ENCODE measurements at places on chromosomes 6 and 20. TPM values are rescaled to one million over a fixed set of nuclear protein-coding genes. Genes with fewer than 3 reads are reported as not detected.

The RHAG gene
- total RNA-seq: not detected

DNA sequence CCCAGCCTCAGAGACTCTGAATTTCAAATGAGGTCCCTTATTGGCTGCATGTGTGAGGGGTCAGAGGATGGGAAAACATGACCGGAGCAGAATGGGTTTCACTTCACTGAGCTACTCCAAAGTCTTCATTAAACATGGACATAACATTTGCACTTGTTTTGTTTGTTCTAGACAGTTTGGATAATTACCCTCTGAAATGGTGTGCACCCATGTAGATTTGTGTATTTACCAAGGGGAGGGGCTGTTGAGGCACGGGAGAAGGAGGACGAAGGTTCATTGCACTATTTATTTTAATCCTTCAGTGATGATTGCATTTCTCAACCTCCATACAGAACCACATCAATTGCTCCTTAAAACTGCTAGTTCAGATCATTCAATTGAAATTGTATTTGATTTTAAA is 364.2 kb downstream of the TFAP2B start:
- no peak for DNase-seq
- no peaks in the 10 kb centered on the region for H3K27me3 ChIP-seq
- H3K27ac ChIP-seq: no peak overlapping the region
- no peak overlapping the region for H3K4me3 ChIP-seq

DNA sequence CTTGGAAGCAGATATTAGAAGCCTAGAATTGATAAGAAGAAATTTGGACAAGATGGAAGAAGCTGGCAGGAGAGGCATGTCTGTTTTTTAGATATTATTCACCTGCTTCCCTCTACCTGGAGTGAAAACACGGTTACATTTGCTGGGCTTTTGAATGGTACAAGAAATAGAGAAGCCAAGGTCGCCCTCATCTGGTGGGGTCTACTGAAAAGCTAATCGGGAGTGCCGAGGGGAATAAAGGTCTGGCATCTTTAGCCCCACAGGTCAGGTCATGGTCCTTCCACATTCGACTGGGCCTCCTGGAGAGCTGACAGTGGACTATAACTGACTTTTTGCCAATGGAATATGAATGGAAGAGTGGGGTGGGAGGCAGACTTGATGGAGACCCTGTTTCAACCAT is 4.6 kb upstream of the C2 start:
- H3K27me3 ChIP-seq: no peaks in the 10 kb centered on the region
- no peak overlapping the region for H3K4me3 ChIP-seq
- H3K36me3 ChIP-seq: no peaks in the 10 kb centered on the region
- no peaks in the 10 kb centered on the region for H3K4me1 ChIP-seq
- H3K27ac ChIP-seq: no peak overlapping the region

- no peaks in the 10 kb centered on the region for H3K4me1 ChIP-seq
- no peak for DNase-seq
- H3K36me3 ChIP-seq: no peaks in the 10 kb centered on the region
- H3K4me3 ChIP-seq: no peak overlapping the region
- no peaks in the 10 kb centered on the region for H3K27me3 ChIP-seq
- no peak overlapping the region for H3K27ac ChIP-seq
Measured at GRCh38 chr6:77502981-77503380, 39.7 kb upstream of the HTR1B start.

- no peak overlapping the region for H3K4me3 ChIP-seq
- no peak for DNase-seq
- H3K4me1 ChIP-seq: no peaks in the 10 kb centered on the region
- no peaks in the 10 kb centered on the region for H3K36me3 ChIP-seq
- no peak overlapping the region for H3K27ac ChIP-seq
Measured at GRCh38 chr20:51661609-51662178, 106.5 kb downstream of the ATP9A start.

GRCh38 chr20:3013771-3014170 is 29.7 kb upstream of the GNRH2 start:
- H3K27ac ChIP-seq: no peak overlapping the region

DNA sequence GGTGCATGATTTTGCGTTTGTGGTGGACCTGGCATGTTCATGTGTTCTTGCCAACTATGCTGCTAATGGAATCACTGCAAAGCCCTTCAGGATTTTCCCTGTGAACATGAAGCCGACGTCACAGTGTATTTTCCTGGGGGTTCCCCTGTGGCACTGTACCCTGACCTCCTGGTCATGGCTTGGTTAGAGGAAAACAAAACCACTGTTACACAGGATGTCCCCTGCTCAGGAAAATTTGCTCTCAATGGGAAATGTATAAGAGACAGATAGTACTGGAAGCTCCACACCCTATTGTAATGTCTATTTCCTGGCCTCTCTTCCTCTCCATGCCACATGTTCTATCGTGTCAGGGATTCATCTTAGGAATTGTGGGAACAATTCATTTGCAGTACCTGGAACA is 19.7 kb downstream of the TSHZ2 start:
- H3K4me1 ChIP-seq: no peaks in the 10 kb centered on the region
- peaks cover 4% of the 10 kb centered on the region for H3K27me3 ChIP-seq
- DNase-seq: no peak
- no peak overlapping the region for H3K27ac ChIP-seq
- no peak overlapping the region for H3K4me3 ChIP-seq

DNA sequence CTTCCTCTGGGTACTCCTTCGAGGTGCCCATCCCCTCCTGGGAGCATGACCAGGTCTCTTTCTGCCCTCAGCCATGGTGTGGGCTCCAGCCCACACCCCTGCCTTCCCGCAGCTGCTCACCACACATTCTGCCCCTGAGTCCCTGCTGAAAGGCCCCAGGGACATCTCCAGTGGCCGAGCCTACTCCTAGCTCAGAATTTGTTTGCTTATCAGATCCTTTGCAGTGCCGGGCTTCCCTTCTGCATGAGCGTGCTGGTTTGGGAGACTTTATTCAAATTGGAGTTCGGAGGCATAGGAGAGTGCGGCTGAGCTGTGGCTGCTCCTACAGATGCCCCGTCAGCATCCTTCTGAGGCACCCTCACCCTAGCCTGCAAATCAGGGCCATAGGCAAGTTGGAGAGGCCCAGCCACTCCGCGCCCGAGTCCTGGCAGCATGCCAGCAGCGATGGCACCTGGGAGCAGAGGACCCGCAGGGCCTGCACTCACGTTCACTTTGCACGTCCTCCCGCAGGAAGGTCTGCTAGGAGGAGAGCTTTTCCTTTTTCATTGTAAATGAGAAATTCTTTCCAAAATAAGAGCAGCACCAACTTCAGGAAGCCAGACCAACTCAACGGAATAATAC is 327.3 kb downstream of the QKI start:
- no peaks in the 10 kb centered on the region for H3K36me3 ChIP-seq
- H3K4me1 ChIP-seq: peaks cover 20% of the 10 kb centered on the region
- H3K4me3 ChIP-seq: no peak overlapping the region
- H3K27ac ChIP-seq: no peak overlapping the region

DNA sequence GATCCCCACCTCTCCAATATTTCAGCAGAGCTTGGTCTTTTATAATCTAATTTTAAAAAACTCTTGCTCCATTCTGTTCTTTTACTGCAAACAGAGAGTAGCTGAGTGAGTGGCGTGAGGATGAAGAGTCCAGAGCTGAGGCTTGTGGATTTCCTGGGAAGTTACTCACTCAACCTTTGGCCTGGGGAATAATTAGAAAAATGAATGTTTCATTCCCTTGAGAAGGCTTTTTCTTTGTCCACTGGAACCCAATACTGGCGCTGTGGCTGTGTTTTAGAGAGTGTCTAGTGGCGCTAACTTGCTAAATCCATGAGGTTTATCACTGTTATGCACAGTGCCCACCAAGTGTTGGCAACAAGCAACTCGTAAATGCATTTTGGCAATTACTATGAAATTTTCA is 251.5 kb downstream of the HIVEP2 start:
- no peaks in the 10 kb centered on the region for H3K36me3 ChIP-seq
- no peaks in the 10 kb centered on the region for H3K27me3 ChIP-seq
- peaks cover 8% of the 10 kb centered on the region for H3K4me1 ChIP-seq
- H3K4me3 ChIP-seq: no peak overlapping the region
- no peak for DNase-seq

The ZNF311 gene
- total RNA-seq: 0.36 TPM

DNA sequence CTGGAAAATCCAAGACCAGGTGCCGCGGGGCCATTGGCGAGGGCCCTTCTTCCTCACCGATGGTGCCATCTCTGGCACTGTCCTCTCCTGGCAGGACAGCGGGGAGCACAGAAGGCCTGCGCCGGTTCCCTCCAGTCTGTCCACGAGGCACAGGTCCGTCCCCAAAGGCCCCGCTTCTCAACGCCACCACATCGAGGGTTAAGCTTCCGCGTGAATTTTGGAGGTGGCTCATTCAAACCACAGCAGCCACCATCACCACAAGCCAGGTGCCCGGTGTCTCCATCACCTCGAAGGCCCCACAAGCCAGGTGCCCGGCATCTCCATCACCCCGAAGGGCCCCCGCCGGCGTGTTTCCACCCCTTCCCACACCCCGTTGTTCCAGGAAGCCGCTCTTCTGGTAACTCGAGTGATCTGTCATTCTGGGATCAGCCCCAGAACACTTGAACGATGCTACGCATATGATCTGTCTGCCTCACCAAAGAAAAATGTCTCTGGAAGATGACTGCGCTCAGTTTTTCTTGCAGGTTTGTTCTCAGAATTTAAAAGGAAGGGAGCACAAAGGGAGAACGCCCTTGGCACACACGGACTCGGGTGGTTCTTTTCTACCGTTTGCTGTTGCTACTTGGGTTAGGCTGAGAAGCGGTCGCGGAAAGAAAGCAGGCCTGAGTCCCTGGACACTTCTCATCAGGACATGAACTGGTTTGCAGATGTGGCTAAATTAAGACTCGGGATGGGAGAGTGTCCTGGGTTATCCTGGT is 9.9 kb upstream of the KIF25 start:
- H3K27ac ChIP-seq: peak overlapping the region; percentile 36
- H3K36me3 ChIP-seq: no peaks in the 10 kb centered on the region
- H3K27me3 ChIP-seq: no peaks in the 10 kb centered on the region
- no peaks in the 10 kb centered on the region for H3K4me1 ChIP-seq
- no peak overlapping the region for H3K4me3 ChIP-seq

- H3K36me3 ChIP-seq: no peaks in the 10 kb centered on the region
- no peak for DNase-seq
Measured at GRCh38 chr6:66599541-66599940, 892.5 kb upstream of the EYS start.

GRCh38 chr20:13870170-13870748 is 85.4 kb downstream of the NDUFAF5 start:
- H3K36me3 ChIP-seq: no peaks in the 10 kb centered on the region
- no peaks in the 10 kb centered on the region for H3K27me3 ChIP-seq
- no peak overlapping the region for H3K4me3 ChIP-seq
- peaks cover 22% of the 10 kb centered on the region for H3K4me1 ChIP-seq
